ENCODE measurements at places on chromosomes 12 and 14.

DNA sequence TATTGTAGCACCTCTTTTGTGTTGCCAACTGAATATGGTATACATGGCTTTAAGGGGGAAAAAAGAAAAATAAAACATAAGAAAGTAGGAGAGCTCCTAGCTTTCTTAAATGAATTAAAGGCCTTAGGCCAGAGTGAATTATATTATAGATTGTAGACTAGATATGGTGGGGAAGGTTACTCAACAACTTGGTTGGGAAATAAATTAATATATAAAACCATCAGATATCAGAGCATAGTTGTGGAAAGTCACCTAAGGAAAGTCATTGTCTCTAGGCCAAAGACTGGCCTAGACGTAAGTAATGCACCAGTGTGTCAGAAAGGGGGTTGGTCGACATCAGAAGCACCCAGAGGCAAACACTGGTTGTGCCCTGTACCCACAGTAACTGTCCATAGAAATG, 391.8 kb downstream of the RAD51B start:
- no peak for DNase-seq

GRCh38 chr12:117699575-117699974, 269.2 kb downstream of the KSR2 start:
- no peak for DNase-seq

DNA sequence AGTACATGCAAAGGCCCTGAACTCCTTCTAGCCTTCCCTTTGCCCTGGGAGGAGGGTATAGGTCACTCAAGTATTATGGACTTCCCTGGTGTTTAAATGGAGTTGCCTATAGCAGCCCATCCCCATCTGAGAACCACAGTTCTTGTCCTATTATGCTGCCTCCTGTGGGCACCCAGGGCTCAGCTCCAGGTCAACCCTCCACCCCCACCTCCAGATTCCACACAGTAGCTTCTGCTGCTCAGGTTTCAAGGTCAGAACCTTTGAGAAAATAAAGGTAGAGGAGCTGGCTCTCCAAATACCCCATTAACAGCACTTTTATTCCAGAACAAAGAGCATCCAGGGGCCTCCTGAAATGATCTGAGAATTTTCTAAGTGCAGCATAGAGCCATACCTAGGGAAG, 57.4 kb downstream of the ACTN1 start:
- DNase-seq, result no peak

DNA sequence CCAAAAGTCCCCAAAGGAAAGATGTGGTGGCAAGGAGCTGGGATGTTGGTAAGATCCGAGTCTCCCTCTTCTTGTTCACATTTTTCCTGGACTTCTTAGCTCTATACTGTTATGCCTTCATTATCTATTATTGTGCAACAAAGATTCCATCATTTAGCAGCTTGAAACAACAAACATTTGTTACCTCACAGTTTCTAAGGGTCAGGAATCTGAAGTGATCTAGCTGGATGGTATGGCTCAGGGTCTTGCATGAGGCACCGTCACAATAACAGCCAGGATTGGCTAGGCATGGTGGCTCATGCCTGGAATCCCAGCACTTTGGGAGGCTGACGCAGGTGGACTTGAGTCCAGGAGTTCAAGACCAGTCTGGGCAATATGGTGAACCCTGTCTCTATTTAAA, 51.1 kb upstream of the KRAS start:
- no peak for DNase-seq

GRCh38 chr14:44300916-44301315, 206.2 kb downstream of the FSCB start:
- no peak for DNase-seq

- no peak for DNase-seq
These were observed 22.3 kb downstream of the FBLN5 start for GRCh38 chr14:91925001-91925726.

DNA sequence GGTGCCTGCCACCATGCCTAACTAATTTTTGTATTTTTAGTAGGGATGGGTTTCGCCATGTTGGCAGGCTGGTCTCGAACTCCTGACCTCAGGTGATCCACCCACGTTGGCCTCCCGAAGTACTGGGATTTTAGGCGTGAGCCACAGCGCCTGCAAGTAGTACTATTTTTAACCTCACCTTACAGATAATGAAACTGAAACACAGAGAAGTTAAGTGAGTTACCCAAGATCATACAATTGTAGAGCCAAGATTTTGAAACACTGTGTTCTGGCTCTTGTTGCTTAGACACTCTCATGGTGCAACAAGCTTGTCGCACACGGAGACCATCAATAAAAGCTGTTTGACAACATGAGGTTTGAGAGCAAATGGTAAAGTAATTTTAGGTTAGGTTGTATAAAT, 159.1 kb upstream of the LMNTD1 start:
- DNase-seq, result no peak

- no peak for DNase-seq
These were observed 21.4 kb downstream of the ZNF268 start for GRCh38 chr12:133202493-133203343.

- DNase-seq, result no peak
These were observed 77.7 kb downstream of the PLXNC1 start for GRCh38 chr12:94225947-94226630.

DNA sequence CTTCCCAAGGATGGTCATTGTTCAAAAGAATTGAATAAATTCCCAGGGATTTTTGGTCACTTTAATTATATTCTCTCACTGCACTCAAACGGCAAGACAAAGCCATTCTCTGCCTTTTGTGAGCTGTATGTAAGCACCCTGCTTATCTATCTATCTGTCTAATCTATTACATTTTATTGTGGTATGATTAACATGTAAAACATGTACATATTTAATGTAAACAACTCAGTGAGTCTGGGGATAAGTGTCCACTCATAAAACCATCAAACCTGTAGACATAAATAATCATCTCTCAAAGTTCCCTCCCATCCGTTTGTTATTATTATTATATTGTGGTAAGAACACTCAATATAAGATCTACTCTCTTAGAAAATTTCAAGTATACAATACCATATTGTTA, 167.1 kb downstream of the CAND1 start:
- no peak for DNase-seq

DNA sequence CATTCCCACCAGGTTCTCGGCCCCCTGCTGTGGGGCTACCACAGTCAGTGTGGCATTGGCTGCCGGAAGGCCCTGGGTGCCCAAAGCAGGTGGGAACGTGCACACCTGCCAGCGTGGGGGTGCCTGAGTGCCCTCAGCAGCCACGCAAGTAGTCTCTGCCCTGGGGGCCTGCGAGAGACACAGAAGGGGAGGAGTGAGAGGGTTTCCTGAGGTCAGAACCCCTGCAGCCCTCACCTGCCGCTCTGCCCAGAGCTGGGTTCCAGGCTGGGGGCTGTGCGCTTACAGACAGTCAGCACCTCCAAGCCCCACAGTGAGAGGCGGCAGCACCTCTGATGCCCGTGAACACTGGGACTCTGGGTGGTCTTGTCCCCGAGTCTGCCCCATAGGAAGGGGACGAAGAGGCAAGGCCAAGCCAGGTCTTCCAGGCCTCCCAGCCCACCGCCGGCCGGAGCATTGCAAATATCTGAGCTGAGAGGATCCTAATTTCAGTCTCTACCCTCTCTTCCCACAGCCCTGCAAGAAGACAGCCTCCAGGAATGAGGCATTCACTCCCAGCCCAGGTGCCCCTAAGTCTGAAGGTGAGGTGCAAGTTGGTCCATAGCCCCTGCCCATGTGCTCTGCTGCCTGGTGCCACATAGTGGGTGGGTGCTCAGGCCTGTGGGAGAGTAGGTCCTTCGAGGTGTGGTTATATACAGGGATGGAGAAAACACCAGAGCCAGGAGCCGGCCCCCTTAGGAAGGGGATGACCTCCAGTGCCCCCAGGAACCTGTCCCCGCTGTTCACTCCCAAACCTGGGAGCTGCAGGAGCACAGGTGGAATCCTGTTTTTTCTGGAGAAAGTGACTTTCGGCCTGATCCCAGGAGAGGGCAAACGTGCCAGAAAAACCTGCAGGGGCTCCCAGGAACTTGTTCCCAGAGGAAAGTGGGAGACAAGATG, 291.1 kb upstream of the RTL1 start:
- DNase-seq, result no peak
